ENCODE measurements at places on chromosomes 4 and X.

GRCh38 chrX:11381464-11381863 lies 88.3 kb downstream of the AMELX start:
- DNase-seq: no peak

DNA sequence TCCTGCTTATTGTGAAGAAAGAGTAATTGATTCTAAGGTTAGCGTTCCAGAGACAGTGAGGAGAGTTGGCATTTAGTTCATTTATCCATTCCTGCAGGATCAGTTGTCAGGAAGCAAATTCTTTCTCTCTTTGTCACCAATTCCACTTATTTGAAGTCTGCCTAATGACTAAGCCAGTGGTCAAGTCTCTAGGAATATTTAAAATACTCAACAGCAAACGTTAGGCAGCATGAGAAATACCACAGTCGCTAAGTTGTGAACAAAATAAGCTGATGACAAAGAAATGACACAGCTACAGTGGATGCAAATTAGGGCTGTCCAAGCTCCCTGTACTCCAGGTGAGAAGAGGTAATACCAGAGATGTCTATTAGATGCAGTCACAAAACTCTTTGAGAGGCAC lies 6.6 kb upstream of the MAGEB17 start:
- DNase-seq: peak; percentile 66

DNA sequence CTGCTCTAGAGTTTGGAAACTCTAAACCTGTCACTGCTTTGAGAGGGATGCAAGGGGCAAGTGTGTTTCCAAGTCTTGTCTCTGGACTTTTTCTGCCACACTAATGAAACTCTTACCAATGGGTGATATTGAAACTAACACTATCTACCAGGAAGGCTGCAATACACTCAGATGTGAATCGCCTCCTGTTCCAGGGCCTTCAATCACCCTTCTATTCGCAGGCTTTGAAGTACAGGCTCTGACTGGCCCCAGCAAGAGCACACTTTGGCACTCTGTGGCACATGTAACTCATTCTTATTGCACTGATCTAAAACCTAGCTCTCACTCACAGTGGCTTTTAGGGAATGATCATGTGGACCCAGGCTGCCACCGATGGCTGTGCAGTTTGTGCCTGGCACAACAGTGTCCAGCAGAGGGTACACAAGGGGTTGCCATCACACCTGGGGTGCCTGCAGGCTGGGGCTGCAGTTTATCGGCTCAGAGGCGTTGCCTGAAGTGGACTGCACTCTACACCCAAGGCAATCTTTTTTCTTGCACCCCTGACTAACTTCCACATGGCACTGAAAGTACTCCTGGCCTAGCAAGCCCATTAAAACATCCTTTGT lies 210.8 kb downstream of the MGST2 start:
- no peak for DNase-seq

GRCh38 chr4:76292730-76293129 lies 13.8 kb upstream of the STBD1 start:
- DNase-seq: no peak

GRCh38 chr4:67694662-67695061 lies 6.3 kb downstream of the UBA6 start:
- no peak for DNase-seq

DNA sequence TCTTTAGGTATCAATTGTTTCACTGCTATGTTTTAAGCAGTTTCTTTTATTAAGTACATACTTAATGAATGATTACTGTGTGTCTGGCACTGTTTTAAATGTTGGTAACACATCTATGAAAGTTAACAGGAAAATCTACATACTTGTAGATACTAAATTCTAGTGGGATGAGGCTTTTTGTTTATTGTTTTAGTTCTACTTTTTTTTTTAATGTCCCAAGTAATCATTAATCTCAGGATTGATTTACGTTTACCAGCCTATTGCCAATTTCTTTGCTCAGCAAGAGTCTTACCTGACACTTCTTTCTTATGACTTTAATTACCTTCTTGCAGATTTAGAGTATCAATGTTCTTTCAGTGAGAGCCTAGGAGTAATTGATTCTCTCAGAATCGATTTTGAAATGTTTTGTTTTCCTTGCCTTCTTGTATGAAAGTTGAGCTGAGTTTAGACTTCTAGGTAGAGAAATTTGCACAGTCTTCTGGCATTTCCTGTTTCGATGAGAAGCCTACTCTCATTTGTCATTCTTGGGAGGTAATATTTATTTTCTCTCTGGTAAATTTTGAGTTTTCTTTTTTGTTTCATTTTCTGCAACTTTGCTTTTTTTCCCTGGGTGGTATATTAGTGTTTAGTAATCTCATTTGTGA lies 235.2 kb upstream of the ANKRD50 start:
- DNase-seq: no peak

DNA sequence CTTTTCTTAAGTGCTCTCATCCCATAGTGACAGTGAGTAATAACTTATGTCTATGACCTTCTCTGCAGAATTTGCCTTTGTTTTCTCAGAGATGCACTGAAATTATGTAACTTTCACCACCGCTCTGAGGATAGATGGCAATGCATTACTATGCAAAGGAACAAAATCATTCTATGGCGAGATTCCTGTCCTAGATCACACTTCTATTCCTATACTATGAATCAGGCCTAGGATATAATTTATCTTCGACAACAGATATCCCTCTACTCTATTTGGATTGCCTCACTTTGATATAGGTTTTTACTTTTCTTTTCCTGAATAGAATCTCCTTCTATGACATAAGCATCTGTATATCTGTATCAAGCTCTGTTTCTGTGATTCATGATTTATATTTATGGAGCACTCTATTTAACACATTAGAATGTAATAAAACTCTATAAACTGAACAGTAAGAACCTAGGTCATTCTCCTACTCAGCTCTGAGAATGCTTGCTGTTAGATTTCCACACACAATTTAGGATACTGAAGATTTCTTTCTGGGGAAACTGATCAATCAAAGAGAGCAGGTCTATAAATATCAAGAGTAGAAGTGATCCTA lies 1082.3 kb upstream of the ADGRL3 start:
- DNase-seq: no peak

DNA sequence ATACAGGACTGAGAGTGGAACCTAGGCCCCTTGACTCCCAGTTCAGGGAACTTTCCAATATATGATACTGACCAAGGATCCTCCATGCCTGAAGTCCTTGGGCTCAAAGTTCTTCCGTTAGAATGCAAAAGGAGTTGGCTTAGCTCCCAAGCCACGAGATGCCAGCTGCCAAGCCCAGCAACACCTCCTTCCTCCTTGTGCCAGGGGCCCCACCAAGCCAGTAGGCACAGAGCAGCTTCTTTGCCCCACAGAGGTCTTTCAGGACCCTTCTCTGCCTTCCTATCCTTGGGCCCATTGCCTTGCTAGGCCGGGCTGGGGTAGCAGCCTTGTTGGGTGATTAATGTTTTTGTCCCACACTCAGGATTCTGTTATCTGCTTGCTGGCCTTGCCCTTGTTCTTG lies 105.6 kb downstream of the EFNB1 start:
- no peak for DNase-seq

- no peak for DNase-seq
Measured at GRCh38 chr4:41294445-41295062, 37.8 kb downstream of the UCHL1 start.

- no peak for DNase-seq
Measured at GRCh38 chrX:79631526-79631925, 264.4 kb upstream of the ITM2A start.

- DNase-seq: no peak
Measured at GRCh38 chr4:41323179-41323578, 66.5 kb downstream of the UCHL1 start.

DNA sequence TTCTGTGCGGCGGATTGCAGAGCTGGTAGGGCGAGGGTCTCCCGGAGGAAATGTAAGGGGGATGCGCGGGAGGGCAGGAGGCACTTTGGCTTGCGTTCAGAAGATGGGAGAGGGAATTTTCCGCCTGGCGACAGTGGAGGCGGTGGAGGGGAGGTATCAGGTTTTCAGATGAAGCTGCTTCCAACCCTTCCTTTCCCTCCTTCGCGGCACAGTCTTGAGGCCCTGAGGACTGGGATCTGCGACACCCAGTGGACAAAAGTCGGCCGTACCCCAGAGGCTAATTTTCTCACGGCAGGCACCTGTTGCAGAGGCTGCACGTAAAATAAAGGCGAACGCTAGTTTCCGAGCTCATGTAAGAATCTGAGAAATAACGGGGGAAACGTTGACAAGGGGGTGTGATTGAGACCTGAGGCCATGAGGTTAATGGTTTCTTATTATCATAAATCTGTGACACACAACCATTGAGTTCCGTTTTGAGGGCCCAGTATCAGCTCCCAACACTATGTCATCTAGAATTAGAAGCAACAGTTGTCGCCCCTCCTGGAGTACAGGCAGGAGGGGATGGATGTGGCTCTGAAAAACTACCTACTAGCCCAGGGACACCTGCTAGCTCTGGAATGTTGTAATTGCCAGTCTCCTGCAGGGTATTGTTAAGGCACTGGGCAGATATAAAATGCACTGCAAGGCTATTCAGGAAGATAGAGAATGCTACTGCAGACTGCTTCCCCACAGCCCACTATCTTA lies 1.1 kb downstream of the ZCCHC18 start:
- DNase-seq: peak; percentile 31

DNA sequence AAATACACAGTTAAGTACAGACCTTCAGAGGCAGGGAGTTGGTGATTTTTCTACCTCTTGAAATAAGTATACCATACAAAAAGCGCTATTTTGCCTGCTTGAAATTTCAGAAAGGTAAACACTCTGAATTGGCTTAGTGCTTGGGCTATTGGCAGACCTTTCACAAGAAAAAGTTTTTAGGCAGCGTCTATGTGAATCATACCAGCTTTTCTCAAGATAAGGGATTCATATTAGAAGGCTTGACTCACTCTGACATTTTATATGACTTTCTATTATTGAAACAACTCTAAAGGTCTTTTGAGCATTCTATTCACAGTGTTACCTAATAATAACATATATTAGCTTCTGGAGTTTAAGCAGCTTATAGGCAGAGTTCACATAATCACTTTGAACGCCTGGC lies 286.4 kb upstream of the FAT1 start:
- no peak for DNase-seq

DNA sequence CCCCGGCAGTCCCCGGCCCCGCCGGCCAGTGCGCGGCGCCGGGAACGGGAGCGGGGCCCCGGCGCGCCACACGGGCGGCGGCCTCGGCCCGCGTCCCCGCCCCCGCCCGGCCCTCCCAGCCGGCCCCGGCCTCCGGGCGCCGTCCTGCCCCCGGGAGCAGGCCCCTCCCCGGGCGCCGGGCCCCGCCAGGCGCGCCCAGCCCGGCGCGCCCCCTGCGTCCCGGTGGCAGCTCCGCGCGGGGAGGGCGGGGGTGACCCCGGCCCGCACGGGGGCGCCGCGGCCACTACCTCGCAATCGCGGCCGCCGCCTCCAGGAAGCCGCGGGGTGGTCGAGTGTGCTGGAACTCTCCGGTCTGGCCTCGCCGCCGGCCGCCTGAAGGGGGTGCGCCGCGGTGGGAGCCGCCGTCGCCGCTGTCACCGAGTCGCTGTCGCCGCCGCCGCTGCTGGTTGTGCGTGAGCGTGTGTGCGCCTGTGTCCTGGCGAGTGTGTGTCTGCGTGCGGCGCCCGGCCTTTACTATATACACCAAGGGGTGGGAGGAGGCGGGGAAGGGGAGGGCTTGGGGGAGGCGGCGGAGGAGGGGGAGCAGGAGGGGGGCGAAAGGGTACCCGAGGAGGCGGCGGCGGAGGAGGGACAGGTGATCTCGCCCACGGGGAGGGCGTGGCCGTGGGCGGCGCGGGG lies at the start of gene RAI2:
Gene RAI2, minus strand, starts transcription at position 488 of the 678 bp plus-strand sequence. CDS start 59,288 bp downstream, outside the sequence.
- no peak for DNase-seq

DNA sequence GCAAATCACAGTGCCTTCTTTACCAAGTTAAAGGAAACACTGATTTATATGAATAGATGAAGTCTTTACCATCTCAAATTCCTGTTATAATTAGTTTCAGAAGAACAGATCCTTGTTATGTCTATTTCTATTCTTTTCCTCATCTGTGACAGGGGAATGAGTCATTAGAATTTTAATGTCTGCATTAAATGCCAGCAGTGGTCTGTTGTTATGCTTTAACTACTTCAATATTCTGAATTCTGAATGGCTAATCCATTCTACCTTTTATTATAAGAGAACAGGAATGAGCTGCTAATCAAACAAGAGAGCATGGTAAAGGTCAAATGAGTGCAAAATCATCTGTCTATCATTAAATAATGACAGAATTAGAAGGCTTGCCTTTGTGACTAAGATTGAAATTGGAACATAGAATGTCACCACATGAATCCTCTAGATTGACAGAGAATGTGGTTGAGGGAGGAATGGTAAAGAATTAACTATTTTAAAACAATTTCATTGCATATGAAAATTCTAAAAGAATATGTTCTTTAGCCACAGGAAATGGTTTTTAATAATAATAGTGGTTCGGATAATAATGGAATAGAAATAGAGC lies 935.5 kb downstream of the ADGRL3 start:
- no peak for DNase-seq

- no peak for DNase-seq
Measured at GRCh38 chrX:9164533-9165426, 130.9 kb upstream of the FAM9B start.

DNA sequence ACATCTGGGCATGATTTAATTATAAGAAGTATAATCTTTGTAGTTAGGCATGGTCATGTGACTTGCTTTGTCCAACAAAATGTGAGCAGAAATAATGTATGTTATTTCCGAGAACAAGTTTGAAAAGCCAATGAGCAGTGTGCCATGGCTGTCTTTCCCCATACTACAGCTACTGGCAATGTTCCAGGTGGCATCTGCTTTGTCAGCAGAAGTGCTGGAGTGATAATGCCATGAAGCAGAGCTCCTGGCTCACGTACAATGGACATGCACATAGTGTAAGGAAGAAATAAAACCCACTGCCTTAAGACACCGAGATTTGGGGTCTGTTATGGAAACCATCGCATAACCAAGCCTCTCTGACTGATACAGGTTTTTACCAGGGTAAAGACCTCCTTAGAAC lies 212.6 kb upstream of the RASGEF1B start:
- DNase-seq: no peak

DNA sequence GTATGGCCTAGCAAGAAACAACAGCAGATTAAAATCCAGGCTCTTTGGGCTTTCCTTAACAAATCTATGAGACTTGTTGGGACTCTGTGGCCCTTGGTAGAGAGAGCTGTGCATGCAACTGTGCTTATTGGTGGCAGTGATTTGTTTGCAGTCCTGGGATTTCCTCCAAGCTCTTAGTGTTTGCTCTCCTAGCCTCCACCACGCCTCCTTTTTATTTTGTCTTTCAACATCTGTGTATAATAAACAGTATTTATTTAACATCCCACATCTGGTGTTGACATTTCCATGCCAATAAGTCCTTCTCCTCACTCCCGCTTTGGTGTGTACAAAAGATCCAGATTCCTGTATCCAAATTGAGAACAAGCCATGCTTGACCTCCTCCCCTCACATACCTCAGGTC lies 3.1 kb downstream of the TNMD start:
- no peak for DNase-seq

DNA sequence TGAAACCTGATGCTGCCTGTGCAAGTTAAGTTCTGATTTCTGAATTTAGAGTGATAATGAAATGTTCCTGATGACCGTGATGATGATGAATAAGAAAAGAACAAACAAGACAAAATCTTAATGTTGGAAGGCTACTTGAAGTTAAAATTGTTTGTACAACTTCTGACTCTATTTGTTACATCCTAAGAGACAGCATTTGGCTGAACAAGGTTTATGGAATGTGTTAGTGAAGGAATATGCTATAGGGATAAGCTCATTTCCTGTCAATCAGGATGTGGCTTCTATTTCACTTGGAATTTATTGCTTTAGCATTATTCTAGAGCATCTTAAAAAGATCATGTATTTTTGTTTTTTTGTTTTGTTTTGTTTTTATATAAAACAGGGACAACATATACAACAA lies 267.5 kb downstream of the FAT4 start:
- no peak for DNase-seq

Data from HS-27A (cell line).